ENCODE measurements at places on chromosomes 7 and 10.

- no peak for DNase-seq
These were observed 73.5 kb upstream of the PDSS1 start for GRCh38 chr10:26624006-26624405.

DNA sequence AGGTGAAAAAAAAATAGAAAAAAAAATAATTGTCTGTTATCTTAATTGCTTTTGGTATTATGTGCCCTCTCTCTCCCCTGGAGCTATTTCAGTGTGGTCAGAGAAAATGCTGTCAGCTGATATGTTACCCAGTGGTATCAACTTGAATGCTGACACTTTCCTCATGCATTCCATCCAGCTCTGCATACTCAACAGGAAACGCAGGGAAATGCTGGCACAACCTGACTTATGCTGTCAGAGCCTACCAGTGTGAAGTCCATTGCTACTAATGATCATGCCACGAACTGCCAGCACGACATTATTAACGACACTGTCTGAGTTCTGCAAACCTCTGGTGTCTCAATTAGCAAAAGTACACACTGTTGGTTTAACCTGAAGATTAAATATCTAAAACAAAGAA, 182.8 kb downstream of the ZWINT start:
- DNase-seq: no peak

DNA sequence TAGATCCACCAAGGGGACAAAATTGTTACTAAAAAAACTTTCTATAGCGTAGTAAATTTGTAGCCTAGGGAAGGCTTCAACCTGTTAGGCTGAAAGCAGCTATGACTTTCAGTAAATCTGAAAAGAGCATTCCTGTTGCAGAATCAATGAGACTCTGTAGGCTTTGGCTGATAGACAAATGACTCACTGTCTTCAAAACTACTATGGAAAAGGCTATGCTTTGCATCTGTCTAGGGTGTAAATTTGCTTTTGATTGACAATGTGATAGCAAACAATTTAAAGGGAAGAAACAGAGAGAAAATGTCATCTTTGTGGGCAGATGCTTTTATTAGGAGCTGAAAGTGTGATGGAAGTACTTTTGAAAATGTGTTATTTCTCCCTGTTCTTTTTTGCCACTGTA, 60.6 kb downstream of the ARL5B start:
- DNase-seq: no peak

GRCh38 chr10:129593953-129594352, 126.9 kb downstream of the MGMT start:
- no peak for DNase-seq

- DNase-seq: no peak
These were observed 14.7 kb downstream of the FKBP6 start for GRCh38 chr7:73342645-73343044.

GRCh38 chr7:142950235-142950634, 11.0 kb downstream of the LLCFC1 start:
- DNase-seq: no peak

- no peak for DNase-seq
These were observed 60.2 kb downstream of the MAD1L1 start for GRCh38 chr7:2172311-2173188.

DNA sequence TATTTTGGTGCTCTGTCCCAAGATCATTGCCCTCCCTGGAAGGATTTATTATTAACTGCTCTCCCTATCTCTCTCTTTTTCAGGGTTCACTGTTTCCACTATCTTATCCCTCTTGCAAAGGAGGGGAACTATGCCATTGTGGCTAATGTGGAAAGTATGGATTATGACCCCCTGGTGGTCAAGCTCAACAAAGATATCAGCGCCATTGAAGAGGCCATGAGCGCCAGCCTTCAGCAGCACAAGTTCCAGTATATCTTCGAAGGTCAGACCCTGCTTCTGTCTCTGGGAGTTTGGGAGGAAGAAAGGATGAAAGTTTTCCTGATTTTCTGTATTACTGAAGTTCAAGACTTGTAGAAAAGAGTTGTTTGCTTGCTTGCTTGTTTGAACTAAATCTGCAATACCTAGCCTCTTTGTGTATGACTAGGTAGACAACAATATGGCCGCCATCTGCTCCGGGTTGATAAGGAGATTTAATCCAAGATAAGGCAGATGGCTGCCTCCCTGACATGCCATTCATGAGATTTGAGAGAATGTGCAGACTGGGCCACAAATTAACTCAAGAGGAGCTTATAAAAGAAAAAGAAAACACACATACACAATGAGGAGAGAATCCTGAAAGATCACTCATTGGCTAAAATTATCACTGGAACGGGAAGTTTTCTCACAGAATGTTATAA, 122.2 kb upstream of the LRGUK start:
- no peak for DNase-seq

Measured in activated naive CD4-positive, alpha-beta T cell treated with anti-CD3 and anti-CD28 coated beads for 36 hours (primary cell).